DMS 273 treated with DMSO at 0.1 percent for 48 hours (cell line): ENCODE measurements at places on chromosomes 6 and 20.

DNA sequence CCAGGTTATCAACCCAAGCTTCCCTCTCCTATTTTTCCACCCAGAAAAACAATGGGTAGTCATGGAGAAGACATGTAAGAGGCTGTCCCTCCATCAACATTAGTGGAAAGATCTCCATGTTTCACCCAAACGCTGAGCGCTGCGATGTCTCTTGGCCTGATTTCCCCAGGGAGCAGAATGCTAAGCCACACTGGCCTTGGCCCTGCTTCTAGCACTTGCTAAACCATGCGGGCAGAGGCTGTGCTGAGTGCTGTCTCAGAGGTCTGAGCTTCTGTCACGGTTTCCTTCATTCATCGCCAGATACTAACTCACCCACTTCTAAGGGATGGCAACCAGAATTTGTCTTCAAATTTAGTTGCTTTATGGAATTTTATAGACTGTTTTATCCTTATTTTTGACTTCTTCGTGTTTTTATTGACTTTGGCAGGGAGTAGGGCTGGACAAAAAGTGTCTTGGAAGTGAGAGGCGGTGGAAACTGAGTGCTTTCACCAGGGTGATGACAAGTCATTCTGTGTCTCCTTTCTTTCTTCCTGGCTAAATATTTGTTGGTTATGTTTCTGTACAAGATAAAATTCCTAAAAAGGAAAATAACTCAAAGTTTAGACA, 181.4 kb upstream of the UST start:
- no peak for DNase-seq

DNA sequence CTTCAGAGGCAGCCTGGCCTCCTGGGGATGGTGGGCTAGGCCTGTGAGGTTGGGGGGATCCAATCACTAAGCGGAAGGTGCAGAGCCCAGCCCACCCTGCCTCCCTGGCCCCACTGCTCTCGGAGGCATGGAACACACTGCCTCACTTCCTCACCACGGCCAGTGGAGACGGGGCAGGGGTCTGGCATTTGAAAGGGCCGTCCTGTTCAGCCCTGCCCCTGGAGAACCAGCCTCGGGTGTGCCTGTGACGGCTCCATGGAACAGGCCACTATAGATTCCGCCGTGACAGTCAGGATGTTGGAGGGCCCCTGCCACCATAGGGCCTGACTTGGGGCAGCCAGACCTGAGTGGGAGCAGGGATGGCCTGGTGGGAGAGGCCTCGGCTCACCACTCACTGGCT, 110.2 kb downstream of the DACT2 start:
- no peak for DNase-seq

DNA sequence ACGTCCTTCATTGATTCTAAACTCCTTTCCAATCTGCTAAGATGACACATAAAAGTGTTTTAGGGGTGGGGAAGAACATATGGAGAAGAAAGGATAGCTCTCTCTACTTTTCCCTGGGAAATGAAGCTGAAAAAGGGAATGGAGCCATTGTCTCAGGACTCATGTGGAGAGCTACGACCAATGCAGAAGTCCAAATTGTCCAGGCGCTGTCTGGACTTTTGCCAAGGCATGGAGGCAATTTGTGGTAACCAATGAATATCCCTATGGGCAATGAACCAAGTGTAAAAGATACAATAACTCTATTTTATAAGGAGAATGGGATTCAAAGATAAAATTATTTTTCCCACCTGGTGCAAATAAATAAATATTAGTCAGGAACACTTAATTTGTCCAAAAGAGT, 16.1 kb downstream of the FBXL4 start:
- DNase-seq: no peak

DNA sequence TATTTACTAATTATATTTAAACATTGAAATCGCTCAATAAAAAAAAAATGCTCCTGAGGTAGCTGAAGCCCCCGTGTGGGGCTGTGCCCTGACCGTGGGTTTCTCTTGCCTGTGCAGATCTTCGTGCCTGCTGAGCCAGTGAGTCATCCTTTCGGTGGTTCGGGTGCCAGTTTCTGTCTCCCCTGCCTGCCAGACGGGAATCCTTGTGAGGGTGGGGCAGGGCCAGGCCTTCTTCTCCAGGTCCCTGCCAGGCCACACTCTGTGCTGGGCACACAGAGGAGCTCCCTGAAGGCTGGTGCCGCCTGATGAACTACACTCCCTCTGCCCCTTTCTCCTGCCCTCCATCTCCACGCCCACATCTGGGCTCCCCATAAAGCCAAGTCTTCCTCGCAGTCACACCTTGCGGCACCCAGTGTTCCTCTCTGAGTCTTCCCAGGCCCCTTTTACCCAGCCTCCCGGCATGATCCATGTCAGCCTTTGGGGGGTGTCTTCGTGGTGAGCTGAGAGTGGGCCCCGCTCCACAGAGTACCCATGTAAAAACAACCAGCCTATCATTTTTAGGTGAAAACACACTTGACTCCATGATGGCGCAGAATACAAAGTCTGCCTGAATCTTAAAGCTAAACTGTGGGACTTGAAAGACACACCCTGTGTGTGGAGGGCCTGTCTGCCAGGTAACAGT, 19.3 kb downstream of the FGD2 start:
- no peak for DNase-seq

DNA sequence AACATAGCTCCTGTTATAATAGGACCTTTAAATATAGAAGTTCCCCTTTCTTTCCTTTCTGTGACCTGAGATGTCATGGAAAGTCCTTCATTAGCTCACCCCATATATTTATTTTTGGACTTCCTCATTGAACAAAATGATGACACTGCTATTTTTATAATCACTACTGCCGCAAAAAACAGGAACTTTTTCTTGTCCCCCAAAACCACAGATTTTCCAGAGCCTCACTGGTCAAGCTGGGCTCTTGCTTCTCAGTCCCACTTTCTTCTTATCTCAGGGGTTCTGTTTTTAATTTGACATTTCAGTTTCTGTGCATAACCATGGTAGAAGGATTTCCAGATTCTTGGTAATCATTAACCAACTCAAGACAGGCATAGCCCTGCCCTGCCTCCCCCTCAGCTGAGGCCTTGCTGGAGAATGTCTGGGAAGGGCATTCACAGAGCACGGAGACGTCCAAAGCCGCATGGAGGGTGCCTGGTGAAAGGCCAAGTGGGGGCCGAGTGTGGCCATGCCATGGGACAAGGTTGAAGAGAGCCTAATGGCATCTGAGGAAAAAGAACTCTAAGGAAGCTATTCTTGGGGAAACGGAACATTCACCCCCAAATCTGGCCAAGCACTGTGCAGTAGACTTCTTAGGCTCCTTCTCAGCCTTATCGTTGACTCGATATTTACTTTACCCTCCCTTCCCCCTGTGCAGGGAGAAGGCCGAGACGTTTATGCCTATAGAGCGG, 73.7 kb downstream of the EDN1 start:
- no peak for DNase-seq

- no peak for DNase-seq
Observed at GRCh38 chr20:19566226-19566945, 191.7 kb upstream of the RIN2 start.

- DNase-seq: no peak
Observed at GRCh38 chr6:136333824-136334464, 44.3 kb upstream of the BCLAF1 start.

- DNase-seq: no peak
Observed at GRCh38 chr20:62376112-62377063, 9.3 kb upstream of the LAMA5 start.

- DNase-seq: no peak
Observed at GRCh38 chr6:46684771-46685170, 2.9 kb upstream of the TDRD6 start.

- no peak for DNase-seq
Observed at GRCh38 chr20:35002426-35003210, 47.0 kb downstream of the MYH7B start.

DNA sequence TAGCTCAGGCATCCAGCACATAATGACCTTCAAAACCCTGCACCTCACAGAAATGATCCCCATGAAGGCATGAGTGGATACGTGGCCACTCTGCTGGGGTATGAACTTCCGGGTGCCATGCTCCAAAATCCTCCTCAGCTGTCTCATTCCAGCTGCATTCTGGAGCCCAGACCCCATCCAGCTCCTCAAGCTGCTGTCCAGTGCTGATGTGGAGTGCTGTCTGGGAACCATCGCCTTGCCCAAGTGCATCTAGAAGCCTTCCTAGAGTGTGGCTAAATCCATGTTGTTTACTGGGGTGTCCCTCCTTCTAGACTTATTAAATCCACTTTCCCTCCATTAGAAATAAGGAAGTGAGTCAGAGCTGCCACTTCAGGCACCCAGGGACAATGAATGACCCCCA, 130.8 kb upstream of the PTPRT start:
- no peak for DNase-seq

- DNase-seq: no peak
Observed at GRCh38 chr6:24403501-24403824, 727 bp downstream of the MRS2 start.

DNA sequence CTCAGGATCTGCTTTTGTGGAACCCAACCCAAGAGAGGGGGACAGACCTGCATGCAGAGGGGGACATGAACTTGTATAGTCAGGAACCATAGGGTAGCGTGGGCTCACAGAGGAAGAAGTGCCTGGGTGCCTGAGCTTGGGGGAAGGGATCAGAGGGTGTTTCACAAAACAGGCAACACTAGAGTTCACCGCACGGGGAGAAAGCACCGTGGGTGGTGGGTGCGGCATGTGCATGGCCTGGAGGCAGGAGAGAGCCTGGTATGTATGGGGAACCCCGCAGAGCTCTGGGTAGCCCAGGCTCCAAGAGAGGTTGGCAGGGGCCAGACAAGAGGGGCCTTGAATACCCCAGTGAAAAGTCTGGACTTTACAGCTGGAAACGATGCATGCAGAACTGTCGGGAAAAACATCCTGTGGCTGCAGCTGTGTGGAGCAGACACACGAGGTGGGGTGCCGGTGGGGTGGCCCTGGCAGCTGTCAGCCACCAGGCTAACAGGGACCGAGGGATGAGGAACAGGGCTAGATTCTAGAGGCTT, 6.7 kb upstream of the EMILIN3 start:
- no peak for DNase-seq

DNA sequence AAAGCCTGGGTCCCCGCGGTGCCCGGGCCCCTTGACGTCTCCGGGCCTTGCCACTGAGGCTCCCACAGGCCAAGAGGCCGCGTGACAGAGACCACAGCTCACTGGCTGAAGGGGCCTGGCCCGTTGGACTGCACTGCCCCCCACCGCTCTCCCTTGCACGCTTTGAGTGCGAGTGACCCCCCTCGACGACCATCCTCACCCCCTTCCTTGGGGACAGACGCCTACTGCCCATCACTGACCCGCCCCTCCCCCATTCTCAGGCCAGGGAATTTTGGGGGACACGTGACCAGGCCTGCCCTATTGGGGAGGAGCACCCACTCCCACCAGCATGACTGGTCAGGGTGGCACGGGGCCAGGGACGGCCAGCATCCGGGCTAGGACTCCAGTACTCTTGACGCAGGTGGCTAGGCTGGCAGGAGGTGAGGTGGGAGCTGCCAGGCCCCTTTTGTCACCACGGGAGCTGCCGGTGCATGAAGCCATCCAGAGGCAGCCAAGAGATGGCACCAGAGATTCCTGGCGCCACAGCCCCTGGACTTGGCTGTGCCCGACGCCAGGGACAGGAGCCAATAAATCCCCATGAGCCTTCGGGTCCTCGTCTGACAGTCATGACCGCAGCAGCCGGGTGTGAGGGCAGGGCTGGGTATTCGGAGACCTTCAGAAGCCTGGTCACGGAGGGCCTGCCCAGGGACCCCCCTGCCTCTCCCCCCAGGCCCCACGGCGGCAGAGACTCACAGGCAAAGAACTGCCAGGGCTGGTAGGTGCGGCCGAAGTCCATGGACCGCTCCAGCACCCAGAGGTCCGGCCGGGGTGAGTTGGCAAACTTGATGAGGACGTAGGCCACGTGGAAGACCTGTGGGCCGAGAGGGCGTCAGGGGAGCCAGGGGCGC, 14.5 kb downstream of the LAMA5 start:
- no peak for DNase-seq

GRCh38 chr6:20976391-20976918, 442.2 kb downstream of the CDKAL1 start:
- no peak for DNase-seq

- DNase-seq: no peak
Observed at GRCh38 chr6:21831521-21832291, 238.2 kb downstream of the SOX4 start.
